ENCODE measurements at places on chromosomes 13 and 19.
A peak's percentile ranks its signal among the peaks of the same experiment; 100 is the strongest.

GRCh38 chr19:18477042-18477779 lies 39.3 kb upstream of the ISYNA1 start:
- DNase-seq, result no peak

GRCh38 chr19:13808856-13809255 lies 13.6 kb downstream of the ZSWIM4 start:
- DNase-seq, result no peak

DNA sequence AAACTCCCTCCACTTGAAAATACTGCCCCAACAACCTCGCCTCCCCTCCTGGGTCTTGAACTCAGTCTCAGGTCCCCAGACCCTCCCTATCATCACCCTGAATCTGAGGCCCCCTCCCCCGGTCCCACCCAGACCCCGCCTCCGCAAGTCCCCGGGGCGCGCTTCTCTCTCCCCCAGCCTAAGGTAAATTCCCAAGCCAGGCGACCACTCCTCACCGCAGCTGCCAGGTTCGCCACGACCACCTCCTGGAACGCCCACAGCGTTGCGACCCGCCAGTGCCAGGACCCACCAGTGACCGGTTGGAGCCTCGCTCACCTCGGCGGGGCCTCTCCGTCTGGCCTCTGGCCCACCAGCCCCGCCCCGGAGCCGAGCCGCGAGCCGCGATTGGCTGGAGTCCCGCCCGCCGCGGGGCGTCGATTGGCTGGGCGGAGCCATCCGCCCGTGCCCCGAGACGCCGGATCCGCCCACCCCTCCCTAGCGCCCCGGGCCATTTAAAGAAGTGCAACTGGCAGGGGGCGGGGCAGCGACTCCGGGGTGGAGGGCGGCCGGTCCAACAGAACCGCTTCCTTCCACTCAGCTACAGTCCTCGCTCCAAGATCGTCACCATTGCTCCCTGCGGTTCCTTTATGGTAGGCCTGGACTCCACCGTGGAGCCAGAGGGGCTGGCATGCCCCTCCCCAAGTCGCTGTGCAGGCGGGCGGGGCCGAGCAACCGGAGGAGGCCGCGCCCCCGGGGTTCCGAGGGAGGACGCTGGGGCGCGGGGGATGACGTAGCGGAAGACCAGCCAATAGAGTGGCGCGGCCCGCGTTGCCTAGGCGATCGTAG lies at the start of gene SERTAD3:
Gene SERTAD3, minus strand, starts transcription at position 336 of the 825 bp plus-strand sequence. CDS start 2,255 bp downstream, outside the sequence.
- peak; percentile 92 for DNase-seq

GRCh38 chr13:44785401-44785800 lies 203.9 kb downstream of the NUFIP1 start:
- DNase-seq, result no peak

DNA sequence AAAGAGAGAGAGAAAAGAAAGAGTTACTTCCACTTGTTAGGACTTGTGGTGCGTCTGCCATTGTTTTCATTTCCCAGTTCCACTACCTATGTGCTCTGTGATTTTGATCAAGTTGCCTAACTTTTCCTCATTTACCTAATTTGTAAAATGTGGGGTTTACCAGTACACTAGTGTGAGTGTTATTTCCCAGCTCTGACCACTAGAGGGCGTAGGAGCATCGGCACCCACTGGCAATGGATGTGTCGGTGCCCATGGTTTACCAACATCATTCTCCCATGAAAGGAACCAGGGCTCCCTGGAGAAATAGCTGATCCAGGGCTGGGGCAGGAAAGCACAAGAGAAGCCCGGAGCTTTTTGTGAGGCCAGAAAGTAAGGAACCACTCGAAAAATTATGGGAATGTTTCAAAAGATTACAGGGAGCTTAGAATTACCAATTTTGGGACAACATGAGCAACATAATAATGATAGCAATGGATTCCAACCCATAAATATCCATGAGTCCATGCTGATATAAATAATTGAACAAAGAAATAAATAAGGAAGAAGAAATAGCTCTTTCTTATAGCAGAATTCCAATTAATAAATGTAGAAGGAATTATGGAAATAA lies 15.1 kb upstream of the CEACAM4 start:
- peak; percentile 56 for DNase-seq

DNA sequence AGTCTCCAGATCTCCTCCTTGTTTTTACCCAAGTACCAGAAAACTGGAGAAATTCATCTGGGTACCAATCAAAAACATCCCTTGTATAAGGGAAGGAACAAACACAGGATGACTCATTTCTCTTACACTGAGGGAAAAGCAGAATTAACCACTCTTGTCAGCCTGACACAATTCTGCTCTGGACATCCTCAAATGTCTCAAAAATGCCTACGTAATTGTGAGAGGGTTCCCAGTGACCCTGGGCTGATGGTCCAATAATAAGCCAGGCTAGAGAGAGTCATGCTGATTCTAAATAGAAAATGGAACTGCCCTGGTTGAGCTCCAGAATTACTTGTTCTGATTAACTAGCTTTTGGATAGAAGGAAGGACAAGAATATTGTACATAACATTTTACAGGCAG lies 14.5 kb downstream of the ZNF708 start:
- no peak for DNase-seq

- no peak for DNase-seq
Observed at GRCh38 chr19:30135797-30136196, 193.8 kb downstream of the URI1 start.

DNA sequence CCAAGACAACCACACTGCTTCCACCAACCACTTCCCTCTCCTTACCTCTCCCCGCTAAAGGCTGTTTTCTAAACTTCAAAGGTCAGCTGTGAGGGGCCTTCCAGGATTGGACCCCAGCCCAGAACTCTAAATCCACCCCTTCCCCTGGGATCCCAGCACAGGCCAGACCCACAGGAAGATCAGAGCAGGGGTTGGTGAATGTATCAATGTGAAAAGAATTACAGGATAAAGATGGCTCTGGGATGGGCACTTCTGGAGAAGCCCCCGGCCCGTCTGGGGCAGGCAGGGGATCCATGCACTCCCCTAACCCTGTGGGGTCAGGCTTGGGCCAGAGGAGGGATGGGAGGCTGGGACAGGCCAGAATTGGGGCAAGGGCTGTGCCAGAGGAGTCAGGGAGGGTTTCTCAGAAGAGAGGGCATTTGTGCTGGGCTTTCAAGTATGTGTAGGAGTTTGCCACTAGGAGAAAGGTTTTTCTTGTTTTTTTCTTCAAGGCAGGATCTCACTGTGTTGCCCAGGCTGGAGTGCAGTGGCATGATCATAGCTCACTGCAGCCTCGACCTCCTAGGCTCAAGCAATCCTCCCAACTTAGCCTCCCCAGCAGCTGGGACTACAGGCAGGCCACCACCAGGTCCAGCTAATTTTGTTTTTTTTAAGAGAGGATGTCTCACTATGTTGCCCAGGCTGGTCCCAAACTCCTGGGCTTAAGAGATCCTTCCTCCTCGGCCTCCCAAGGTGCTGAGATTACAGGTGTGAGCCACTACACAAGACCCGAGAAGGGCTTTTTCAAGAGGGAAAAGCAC lies 1.0 kb upstream of the MEF2B start:
- no peak for DNase-seq

DNA sequence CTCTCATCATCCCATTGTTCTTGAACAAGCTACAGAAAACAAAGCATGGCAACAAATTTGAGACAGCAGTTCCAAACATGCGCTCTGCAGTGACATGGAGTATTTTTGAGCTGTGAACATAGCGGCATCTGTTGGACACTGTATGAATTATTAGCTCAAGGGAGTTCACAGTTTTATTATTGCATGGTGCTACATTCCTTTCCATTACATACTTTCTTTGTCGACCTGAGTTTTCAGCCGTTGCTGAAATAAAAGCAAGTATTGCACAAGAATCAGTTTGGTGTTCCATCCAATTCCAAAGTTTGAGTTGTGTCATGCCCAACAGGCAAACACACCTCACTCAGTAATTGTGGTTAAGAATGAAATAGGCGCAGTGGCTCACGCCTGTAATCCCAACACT lies 30.1 kb upstream of the METTL21C start:
- DNase-seq, result no peak

GRCh38 chr13:40185414-40185813 lies 481.0 kb downstream of the FOXO1 start:
- DNase-seq, result no peak

GRCh38 chr19:29574510-29574909 lies 31.6 kb upstream of the POP4 start:
- no peak for DNase-seq

- no peak for DNase-seq
Observed at GRCh38 chr19:47309608-47310007, at the start of gene C5AR1. Gene C5AR1, plus strand, starts transcription at chr19:47309861. Its CDS starts 35 bp downstream, at chr19:47309896.

GRCh38 chr13:19864746-19865309 lies 1.4 kb upstream of the ZMYM5 start:
- DNase-seq, result peak; percentile 60

DNA sequence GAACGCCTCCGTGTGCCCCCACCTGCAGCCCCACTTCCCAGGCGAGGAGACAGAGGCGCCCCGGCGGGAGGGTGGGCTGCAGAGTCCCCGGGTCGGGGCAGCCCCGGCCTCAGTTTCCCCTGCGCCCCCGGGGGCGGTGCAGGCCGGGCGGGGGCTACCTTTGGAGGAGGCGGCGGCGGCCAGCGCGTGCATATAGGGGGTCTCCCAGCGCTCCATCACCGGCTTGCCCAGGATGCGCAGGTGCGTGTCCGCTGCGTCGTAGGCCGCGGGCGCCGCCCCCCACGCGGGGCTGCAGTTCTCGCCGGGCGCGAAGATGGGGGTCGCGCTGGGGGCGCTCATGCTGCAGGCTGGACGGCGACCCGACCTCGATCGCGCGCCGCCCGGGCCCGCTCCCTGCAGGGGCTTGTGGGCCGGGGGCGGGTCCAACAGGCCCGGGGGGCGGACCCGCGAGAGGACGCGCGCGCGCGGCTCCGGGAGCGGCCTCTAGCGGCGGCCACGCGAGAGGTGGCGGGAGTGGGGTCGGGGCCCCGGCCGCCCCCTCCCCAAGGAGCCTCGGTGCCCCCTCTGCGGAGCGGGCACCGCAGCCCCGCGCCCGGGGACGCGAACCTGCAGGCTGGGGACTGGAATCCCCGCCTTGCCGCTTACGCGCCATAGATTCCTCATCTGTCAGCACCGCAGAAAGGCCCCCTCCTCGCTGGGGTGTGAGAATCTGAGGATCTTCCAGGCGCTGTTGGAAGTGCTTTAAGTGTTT lies at the start of gene GAMT:
Gene GAMT, minus strand, starts transcription at position 405 of the 751 bp plus-strand sequence. Its CDS starts 66 bp downstream, at position 339.
- DNase-seq, result peak; percentile 46

GRCh38 chr19:35738021-35738886 lies 4.0 kb downstream of the IGFLR1 start:
- DNase-seq, result no peak

- DNase-seq, result no peak
Observed at GRCh38 chr19:47445937-47446402, 25.7 kb downstream of the SLC8A2 start.

DNA sequence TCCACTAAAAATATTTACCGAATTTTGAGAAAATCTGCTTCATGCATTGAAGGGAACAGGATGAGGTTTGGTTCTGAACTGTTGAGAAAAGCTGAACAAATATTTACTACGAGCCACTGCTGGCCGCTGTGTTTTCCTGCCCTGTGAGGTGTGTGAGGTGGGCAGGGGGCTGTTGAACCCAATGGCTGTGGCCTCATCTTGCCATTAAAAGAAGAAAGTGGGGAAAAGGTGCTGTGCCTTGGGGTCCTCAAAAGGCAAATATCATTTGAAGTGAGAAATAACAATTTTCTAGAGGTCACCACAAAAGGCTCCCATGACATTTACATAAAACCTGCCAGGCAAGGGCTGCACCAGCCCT lies 44.7 kb downstream of the KLF2 start:
- no peak for DNase-seq

DNA sequence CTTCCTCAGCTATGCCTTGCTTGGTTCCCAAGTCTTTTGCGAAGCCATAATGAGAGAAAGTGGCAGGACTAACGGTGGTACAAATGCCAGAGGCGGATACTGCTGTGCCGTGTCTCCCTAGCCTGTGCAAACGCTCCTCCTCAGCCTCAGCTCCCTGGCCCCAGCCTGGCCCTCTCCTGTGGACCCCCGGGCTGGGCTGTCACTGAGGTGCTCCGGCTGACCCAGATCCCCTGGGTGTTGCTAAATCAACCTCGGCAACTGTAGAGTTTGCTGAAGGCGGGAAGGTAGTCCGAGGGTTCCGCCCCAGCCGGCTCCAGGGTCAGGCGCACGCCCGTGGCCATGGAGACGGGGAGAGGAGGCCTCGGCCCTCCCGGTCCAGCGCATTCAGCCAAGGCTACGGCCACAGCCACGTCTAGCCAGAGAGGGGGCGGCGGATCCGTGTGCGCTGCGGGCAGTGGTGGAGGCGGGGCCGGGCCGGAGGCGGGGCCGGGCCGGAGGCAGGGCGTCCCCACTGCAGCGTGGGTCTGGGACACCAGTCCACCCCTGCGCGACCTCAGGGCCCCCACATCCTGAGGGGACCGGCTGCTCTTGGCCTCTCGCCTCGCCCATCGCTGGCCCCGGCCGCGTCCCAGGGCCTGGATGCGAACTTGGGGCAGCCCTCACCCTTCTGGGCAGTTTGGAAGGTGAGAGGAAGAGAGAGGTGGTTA lies 16.4 kb upstream of the ZNF492 start:
- no peak for DNase-seq

All from stimulated activated CD4-positive, alpha-beta T cell treated with anti-CD3 and anti-CD28 coated beads, Interleukin-1b, Interleukin-23, amount 100 ng/mL, for 24 hours (primary cell).